ENCODE measurements at places on chromosomes 2 and 18.

GRCh38 chr2:212882626-212883025 lies 268.8 kb downstream of the IKZF2 start:
- no peak for DNase-seq

DNA sequence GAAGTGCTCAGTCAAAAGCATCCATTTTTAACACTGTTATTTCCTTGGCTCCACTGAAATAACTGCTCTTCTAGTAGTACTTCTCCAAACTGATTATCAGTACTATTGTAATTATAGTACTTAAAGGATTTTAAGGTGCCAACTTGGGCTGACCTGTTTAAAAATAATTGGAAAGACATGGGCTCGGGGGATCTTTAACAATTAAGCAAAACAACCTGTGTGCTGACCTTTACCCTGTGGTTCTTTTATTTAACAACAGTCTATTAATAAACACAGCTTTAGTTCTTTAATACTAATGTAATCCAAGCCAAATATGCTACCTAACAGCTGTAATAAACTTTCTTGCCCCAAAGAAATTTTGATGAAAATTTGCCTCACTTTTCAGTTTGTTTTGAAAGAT lies 6.9 kb upstream of the ITPRID2 start:
- no peak for DNase-seq

- DNase-seq = peak; percentile 87
Measured at GRCh38 chr2:237096911-237097310, 11.2 kb downstream of the COPS8 start.

DNA sequence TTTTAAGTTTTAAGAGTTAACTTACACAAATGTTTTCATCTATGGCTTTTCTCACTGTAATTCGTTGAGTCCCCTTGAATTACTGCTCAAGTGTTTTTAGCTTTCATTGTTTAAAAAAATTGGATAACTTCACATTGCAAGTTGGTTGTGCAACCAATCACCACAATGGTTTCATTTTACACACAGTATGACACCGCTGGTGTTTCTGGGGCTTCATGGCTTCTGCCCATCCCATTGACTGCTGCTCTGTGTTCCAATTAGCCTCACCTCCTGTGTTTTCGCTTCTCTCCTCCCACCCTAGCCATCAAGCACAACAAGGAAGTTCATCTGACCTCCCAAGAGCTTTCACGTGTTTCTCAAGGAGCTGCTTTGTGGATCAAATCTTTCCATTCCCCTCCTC lies 199.1 kb upstream of the CHAC2 start:
- DNase-seq = peak; percentile 14

DNA sequence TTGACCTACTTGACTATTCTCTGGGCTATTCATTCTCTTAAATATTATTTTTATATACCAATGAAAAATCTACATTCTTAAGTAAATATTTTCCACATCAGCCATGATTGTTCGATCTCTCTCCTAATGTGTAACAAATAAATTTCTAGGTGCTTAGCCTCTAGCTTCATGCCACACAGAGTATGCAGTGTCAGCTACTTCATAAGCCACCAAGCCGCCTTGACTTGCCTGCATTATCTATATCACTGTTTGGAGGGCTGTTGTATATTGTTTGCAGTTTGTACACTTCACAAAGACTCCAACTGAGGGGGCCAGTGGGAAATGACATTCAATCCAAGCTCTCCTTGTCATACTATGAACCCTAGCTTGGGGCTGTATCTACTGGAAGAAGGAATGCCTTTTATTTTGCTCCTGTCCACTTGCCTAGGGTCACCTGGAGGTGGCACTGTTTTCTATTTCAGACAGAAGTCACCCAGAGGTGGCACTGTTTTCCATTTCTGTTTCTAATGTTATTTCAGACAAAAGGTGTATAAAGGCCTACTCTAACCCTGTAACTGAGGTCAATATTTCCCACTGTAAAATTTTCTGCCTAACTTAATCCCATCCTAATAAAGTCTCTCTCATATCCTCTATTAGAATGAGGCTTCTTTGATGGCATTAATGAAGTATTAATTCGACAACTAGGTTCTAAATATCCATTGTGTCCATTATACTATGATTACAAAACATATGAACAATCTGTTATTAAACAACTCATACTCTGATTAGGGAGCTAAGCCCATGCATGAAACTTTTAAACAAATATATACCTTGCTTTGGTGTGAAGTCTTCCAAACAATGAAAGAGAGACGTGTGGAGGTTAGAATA lies 36.4 kb downstream of the COL5A2 start:
- peak; percentile 41 for DNase-seq

DNA sequence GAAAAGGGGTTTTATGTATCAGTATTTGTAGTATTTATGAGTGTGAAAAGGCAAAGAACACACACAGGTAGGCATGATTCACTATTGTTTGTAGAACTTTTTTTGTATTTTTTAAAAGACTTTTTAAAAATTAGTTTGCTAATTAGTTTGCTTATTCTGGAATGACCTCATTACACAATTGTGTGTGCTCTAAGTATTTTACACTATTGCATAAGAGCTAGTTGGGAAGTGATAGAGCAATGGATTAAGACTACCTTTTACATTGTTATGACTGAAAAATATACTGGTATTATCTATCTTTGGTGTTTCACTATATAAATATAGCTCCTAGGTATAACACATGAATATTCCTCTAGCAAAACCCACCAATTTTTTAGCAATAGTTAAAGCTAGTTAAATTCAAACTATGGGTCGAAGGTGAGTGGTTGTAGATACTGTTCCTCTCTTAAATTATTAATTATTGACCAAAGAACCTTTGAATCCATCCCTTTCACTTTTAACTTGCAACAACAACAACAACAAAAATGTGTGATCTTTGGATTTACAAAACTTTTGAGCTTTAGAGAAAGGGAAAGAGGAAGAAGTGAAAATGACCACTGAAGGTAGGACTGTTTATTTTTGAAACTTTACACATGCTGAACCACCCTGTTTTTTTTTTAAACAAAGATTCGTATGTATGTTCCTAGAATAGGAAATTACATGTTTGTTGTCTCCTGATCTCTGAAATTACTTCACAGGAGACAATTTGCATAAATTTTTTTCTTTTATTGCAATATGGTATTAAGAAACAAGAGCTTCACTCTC lies 18.7 kb downstream of the ITPRID2 start:
- DNase-seq = no peak

GRCh38 chr18:79517341-79517740 lies 121.6 kb downstream of the NFATC1 start:
- DNase-seq = no peak

DNA sequence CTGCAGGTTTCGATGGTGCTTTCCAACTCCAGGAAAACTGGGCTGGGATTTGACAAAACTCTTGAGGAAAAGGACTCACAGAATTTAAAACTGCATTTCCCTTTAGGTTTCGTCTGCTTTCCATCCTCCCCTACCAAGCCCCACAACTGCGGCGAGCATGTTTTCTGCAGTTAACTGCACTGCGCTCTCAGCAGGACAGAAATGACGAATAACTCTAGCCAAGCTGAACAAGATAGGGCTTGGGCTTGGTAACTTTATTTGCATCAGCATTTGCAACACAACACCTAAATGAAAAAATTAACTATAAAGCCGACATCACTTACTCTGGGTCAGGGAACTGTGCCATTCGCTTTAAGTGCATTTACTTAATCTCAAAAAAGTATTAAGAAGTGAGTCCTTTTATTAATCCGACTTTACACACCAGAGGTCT lies 669 bp upstream of the PIKFYVE start:
- peak; percentile 58 for DNase-seq

GRCh38 chr2:119464981-119465380 lies 33.3 kb downstream of the TMEM37 start:
- DNase-seq = no peak

- no peak for DNase-seq
Measured at GRCh38 chr18:69718912-69719547, 228.6 kb downstream of the CD226 start.

DNA sequence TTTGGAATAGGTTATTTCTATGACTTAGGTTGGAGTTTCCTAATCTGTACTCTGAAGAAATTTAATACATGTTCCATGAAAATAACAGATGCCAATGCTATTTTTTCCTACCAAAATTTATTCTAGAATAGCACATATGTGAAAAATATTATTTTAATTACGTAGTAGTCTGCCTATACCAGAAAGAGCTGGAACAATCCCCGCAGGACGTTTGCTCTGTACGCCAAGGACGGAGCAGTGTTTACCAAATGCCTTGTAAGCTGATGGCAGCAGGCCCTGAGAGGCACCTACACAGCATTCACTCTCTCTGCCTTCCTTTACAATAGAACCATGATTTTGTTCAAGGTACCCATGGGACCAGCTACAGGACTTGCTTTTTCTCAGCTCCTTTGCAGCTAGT lies 16.8 kb upstream of the SLC1A4 start:
- no peak for DNase-seq

DNA sequence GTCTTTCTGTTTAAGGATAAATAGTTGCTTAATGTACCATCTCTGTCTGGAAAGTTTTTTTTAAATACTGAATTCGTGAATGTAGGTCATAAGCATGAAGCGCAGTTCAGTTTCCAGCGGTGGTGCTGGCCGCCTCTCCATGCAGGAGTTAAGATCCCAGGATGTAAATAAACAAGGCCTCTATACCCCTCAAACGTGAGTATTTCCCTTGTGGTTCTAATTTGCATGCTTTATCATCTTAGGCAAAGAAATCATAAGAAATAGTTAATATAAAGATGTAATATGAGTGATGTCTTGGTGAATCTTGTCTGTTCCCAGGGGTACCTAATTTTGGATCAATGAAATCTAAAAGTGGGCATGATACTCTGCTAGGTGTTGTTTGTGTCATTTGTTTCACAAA lies 1.5 kb downstream of the NDC80 start:
- DNase-seq = peak; percentile 36
